NCI-H2081 treated with DMSO at 0.1 percent for 48 hours (cell line): ENCODE measurements at places on chromosomes 5 and 9.

DNA sequence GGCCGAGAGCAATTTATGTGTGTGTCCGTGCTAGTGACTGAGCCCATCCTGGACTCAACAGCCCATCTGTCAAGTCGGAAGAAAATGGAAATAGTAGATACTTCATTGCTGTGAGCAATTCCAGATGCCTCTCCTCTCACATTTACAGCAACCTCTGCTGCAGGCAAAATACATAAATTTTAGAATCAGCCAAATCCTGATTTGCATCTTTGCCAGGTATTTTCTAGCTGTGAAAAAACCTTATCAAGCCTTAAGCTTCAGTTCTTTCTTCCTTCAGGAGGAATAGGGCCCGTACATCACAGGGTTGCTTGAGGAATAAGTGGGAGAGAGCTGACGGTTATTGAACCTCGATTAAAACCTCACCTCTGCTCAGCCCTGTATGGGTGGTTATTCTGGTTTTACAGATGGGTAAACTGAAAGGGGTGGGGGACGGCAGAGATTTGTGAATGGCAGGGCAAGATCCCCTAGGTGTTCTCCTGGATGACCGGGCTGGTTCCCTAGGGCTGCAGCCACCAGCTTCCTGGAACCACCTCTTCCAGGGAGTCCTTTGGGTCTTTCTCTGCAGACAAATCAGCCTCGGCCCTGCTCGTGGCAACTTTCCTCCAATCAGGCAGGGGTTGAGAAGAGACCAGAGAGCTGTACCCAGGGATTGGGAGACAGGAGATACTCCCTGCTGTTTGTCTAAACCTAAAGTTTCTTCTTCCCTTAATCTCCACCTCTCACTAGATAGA is 5.3 kb upstream of the MSX2 start:
- no peak for DNase-seq

DNA sequence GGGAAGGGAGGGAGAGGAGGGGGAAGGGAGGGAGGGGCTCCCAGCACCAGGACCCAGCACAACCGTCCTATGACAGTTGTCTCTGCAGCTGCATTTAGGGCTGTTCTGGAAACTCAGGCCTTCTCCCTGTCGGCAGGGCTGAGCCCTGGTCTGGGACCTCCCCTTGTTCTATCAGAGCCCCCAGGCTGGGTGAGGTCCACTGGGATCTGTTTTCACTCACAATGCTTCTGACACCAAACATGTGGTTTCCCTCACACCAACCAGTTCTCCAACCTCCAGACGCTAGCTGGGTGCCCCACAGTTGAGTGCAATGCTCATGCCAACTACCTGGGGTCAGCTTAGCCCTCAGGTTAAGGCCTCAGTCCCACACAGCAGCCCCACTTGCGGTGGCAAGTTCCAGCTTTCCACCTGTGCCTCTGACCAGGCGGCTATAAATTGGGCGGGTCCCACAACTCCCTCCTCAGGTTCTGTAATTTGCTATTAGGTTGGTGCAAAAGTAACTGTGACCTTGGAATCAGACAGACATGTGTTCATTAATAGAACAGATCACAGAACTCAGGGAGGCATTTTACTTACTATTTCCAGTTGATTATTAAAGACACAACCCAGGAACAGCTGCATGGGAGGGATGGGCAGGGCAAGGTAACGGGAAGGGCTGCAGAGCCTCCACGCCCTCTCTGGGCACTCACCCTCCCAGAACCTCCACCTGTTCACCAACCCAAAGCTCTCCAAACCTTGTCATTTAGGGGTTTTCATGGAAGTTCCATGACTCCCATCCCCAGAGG is 13.5 kb downstream of the ADAMTS2 start:
- DNase-seq: no peak

DNA sequence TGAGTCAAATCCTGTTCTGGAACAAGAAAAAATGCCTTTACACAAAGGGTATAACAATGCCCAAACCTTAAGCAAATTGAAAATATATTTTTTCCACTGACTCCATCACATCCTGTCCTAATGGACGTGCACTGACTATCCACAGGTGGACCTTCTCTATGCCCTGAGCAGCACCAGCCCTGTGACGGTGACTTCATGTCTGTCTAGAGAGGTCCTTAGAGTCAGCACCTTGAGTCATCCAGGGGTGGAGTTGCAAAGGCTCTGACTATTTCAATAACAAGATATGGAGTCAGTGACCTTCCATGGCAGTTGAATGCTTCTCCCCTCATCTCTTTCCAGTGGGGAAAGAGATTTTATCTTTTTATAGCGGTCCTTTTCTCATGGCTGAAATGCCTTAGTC is 78.0 kb downstream of the YIPF5 start:
- no peak for DNase-seq

DNA sequence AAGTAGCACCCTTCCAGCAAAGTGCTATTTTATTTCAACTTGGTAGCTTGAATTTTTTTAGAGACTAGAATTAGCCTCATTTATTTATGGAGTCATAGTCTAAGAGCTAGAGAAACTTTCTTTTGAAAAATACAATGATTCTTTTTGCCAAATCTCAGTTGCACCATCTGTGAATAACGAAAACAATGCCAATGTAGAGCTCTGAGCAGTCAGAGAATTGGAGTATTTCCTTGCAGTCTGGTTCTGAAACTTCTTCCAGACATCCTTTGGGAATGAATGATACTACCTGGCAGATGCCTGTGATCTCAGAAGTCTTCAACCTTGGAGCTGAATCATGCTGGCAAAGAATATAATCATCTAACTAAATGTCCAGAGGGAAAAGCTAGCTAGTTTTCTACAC is 511.5 kb upstream of the CYLC2 start:
- DNase-seq: no peak

DNA sequence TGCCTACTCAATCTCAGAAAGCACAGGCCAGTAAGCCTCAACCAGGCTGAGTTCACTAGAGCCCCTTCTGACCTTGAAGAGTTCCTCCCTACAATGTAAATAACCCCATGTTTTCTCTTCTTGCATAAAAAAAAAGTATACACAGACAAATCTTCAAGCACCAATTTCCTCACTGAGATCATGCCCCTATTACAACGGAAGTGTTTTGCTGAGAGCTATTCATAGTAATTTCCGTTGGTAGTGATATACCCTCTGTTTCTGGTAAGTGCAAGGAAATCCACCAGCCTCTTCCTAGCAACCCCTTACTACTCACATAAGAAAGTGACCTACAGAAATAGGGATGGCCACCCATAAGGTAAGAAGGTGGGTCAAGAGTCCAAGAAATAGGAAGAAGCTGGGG is 76.4 kb upstream of the TARS1 start:
- no peak for DNase-seq

GRCh38 chr5:143501310-143502044 is 98.0 kb upstream of the NR3C1 start:
- no peak for DNase-seq

- no peak for DNase-seq
These were observed 34.4 kb downstream of the SARDH start for GRCh38 chr9:133703591-133704399.

DNA sequence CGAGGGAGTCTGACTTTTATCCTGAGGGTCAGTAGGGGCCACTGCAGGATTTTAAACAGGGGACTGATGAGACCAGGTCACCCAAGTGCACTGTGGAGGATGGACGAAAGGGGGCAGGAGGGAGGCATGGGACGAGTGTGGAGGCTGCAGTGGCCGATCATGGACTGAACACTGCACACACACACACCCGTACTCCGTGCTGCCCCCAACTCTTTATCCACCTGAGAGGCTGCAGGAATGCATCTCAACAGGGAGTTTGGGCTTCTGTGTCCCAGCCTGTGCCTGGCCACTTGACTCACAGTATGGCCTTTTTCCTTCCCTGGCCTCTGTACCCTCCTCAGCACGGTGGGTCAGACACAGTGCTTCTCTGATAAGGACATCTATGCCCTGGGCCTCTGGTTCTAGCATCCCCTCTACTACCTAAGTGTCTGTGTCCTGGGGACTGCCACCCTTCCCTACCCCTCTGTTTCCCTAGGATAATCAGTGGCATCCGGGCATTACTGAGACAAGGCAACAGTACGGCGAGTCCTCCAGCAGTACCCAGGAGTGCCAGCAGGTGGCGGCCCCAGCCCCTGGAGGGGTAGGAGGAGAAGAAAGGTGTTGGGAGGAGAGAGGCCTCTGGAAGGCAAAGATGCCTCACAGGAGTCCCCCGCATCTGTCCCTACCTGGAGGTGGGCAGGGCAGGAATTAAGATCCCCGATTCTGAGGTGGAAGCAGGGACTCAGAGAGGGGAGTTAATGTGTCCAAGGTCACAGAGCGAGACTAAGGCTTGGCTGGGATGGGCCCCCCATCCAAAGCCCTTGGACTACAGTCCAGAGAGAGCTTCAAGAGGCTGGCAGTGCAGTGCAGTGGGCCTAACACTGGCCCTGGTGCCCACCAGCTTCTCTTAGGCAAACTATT is 5.1 kb upstream of the CDX1 start:
- DNase-seq: no peak

DNA sequence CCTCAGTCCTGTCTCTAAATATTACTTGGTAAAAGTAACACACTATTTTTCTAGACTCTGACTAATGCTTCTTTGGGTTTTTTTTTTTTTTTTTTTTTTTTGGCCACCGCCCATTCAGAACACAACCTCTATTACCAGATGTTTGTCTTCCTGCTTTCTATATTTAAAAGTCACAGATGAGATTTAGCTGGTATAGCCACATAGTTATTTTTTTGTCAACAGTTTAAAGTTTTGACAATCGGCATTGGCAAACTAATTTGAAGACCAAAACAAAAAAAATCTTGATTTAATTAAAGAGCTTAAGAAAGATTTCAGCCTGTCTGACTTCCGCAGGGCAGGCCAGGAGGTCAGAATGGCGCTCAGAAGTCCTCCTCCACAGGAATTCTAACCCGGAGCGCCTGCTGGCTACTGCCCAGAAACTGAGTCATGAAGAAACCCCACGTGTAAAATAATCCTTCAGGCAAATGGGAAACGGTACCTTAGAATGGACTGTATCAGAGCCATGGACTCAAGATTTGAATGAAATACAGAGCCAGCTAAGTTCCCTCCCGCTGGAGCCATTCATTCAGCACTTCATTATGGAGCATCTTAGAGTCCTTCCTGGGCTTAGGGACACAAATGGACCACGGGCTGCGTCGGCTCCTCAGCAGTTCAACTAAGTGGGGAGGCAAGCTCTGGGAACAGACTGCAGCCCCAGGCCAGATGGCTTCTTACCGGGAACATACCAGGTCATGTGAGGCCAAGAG is 55.6 kb downstream of the PTPDC1 start:
- DNase-seq: no peak

DNA sequence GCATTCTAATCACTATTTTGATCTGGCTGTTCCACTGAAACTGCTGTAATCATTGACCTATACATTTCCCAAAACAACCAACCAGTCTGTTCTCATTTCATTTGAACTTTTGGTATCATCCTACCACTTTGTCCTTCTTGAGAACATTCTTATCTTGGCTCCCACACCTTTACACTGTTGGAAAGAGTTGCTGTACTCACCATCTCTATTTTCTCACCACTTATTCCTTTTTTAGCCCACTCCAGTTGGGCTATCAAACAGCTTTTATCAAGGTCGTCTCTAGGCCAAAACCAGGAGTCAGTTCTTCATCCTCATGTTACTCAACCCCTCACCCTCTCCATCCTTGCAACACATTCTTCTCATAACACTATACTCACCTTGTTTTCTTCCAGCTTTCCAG is 170.1 kb downstream of the KDM4C start:
- DNase-seq: no peak

DNA sequence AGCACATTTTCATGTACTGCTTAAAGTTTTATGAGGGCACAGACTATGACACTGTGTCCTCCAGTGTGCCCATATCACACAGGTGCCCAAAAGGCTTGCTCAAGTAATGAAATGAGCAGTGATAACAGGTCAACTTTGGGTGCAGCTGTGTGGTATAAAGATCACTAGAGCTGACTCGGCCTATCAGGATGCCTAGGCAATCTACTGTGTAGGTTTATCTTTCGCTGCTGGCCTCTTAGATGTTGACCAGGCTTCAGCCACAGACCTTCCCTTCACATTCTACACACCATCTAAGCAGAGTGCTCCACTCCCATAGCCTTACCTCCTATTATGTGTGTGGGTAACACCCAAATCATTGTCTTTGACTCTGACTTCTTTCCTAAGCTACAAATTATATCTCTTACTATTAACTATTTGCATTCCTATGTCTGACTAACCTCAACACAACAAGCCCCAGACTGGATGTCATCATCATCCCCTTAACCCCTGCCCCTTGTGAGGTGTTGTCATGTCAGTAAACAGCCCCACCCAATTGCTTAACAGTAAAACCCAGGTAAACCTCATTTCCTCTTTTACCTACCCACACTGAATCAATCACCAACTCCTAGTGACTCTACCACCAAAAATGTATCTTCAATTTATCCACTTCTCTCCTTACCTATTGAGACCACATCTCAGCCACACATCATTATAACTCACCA is 2.5 kb downstream of the SREK1IP1 start:
- DNase-seq: no peak

DNA sequence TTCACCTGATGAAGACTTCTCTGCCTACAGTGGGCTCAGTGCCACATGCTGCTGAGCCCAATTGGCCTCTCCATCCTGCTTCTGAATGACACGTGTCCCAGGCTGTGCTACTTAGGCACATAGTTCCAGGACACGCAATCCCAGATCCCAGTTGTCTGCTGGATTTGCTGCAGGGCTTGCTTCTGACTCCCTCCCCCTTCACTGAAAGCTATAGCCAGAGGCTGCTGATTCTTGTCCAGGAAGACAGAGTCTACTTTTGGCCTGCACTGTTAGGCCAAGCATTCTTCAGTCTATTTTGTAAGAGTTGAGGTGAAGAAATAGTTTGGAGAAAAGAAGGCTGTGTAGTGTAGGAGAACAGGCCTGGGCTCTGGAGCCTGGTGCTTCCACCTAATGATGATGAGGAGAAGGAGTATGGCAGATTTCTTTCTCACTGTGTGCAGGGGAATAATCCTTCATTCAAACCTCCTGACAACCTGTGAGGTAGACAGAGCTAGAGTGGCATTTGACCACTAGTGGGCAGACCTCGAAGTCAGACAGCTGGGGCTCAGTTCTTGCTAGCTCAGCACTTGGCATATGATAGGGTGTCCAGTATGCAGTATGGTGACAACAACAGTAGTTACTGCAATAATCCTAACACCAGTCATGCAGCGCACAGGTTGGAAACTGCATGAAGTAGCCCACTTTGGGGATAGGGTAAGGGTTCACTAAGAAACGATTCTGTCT is 19.5 kb upstream of the ASPN start:
- no peak for DNase-seq

DNA sequence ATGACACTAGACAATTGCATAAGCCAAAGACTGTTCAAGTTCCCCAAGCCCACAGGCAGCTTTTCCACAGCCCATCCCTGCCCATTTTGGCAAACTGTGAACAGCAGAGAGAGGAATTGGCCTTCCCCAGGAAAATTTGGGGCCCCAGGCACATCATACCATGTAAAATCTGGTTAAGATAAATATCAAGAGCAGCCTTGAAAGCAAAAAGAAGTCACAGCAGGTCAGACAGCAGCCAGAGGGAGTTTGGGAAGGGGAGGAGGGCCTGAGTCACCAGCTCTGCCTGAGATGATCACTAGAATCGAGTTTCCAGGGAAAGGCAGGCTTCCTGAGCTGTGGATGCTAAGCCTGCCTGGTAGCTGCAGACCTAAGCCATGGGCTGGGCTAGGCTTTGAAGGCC is 179.2 kb downstream of the RFK start:
- DNase-seq: no peak
